ENCODE measurements at places on chromosomes 5 and 9.

GRCh38 chr9:100761276-100761802 lies 183.5 kb downstream of the CAVIN4 start:
- no peak for DNase-seq

GRCh38 chr5:43039471-43040286 lies 440 bp downstream of the ANXA2R start:
- no peak for DNase-seq

DNA sequence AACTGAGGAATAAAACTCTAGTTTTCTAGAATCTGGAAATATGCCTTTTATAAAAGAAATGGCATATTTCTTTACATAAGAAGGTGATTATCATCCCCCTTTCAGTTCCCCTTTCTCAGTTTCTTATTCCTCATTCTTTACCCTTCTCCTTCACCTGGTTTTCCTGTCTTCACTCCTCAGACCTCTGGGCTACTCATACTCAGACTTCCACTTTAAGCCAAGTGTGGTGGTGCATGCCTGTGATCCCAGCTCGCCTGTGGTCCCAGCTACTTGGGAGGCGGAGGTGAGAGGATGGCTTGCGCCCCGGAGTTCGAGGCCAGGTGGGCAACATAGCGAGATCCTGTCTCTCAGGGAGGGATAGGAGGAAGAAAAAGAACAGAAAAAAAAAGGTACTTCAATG lies 57.2 kb downstream of the RANBP6 start:
- DNase-seq: no peak

DNA sequence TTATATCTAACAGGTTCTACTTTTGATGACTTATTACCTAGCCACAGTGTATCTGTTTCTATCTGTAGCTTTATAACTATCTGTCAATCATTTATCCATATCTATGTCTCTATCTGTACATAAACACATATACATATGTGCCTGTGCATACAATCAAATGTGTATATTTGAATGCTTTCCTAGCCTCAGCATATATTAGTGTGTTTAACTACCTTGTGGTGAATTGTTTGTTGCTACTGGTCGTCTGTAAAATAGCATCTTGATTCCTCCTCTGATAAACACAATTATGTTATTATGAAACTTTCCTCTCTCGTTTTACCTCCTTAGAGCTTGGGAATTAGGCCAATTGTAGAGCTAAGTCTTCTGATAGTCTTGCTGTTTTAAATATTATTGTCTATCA lies 44.4 kb downstream of the PARP8 start:
- DNase-seq: no peak

DNA sequence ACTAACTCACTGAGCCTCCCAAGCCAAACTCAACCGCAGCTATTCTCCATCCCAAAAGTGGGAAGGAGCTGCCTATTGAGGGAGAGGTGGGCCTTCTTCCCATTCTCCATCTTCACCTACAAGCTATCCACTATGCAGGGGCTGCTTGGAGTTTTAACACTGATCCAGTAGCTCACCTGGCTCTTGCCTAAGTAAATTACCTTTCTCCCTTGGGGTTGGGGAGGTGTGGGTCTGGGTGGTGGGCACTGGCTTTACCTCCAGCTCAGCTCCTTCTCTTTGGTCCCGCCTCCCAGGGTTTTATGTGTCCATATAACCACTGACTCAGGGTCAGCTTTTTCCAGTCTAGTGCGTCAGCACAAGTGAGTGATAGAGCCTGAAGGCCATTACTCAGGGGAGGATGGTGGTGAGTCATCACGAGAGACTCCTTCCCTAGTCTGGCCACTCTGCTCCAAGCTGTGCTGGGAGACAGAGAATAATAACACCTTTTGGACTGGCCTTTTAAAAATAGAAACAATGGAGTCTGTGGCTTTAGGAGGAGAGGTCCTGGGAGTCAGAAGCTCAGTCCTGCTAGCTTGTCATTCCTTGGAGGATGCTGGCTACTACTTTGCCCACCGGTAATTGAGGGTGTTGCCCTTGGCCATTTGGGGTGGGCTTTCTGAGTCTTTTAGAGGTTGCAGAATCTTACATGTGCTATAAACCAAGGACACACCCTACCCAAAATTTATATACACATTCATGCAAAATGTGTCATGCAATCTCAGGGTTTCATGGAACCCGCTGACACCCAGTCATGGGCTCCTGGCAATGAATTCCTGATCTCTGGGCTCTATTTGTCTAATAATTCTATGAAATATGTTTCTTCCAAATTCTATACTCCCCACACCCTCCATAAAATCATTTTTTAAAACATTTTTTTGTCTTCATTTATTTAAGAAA lies 35.6 kb upstream of the ATP6V1G1 start:
- peak; percentile 99 for DNase-seq

GRCh38 chr5:8396756-8397155 lies 527.8 kb downstream of the MTRR start:
- no peak for DNase-seq

All from mammary epithelial cell (primary cell).